ENCODE measurements at places on chromosomes 6 and 20.

- no peak for DNase-seq
Observed at GRCh38 chr6:155946860-155947259, 491.2 kb upstream of the NOX3 start.

- no peak for DNase-seq
Observed at GRCh38 chr6:121828146-121828886, 392.9 kb downstream of the GJA1 start.

DNA sequence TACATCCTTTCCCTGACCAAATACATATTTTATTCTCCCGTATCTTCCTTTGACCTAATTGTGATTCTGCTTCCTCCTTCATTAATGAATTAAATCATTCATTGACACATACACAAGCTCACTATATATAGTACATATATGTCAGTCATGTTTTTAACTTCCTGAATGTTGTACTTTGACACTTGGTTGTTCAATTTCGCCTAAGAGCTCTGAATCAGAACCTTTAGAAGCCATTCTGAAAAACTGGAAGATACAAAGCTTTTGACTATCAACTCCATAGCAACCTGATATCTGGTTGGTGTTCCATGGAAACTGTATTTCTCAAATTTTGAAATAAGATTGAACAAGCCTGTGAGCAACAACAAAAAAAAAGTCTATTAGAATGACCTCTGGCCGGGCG, 27.3 kb upstream of the HFE start:
- no peak for DNase-seq

DNA sequence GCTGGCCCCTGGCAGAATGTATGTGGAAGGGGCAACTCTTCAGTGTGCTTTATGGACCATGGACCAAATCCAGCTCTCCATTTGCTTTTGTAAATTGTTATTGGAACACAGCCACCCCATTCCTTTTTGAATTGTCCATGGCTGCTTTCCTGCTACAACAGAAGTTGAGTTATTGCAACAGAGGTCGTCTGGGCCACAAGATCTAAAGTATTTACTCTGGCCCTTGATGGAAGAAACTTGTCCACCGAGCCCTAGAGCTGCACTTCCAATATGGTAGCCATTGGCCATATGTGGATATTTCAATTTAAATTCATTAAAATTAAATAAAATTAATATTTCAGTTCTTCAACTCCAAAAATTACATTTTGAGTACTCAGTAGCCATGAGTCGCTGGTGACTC, 543.5 kb downstream of the PTPRT start:
- no peak for DNase-seq

DNA sequence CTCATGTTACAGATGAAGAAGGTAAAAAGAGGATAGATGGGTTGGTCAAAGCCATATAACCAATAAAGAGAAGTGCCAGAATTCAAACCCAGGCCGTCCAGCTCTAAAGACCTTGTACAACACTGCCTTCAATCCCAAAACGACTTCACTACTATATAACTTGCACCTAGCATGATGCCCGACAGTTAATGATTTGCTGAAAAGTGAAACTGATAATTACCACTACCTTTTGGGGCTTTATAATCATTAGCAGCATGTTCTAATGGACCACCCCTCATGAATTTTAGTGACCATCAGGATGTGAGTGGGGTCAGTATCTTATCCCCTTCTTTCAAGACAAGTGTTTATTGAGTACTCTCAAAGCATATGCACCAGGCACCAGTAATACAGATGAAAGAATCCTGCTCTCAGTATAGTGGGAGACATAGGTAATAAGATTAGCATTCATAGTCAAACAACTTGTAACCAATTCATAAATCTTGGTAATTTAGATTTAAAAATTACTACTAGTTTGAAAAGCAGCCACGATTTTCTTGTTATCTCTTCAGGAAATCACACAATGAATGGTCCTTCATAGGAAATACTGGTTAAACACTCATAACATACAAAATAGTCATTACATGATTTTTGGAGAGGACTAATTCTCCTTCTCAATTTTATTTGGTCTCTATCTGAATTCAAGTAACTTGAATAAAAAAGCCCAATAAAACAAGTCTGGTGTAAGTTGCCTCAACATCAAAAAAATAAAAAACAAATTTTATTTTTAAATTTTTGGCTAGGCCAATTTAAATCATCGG, 98.0 kb downstream of the EPB41L2 start:
- no peak for DNase-seq

DNA sequence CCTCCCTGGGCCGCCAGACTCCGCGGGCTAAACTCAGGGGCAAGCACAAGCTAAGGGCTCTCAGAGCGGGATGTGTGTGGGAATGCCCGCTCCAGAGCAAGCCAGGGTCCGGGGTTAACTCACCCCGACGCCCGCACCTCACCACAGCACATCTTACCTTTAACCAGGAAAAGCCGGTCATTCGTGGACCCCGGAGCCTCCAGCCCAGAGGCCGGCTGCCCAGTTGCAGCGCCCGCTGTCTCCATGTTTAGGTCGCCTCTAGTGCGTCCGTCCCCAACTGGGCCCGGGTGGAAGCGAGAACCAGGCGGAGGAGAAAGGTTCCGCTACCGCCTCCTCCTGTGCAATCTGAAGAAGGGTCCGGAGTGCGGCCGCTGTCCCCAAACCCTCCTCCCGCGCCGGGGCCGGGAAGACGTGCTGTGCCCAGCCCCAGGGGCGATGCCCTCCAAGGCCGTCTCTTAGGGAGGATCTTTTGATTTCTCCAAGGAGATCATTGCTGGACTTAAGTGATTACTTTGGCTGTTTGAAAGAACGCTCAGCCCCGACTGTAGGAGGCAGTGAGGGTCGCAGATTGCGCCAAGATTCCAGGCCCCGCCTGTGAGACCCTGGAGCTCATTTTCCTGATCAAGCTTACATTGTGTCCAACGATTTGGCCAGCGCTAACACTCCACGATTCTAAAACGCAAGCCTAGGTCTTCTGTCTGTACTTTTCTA, at the start of gene TMEM242:
Gene TMEM242, minus strand, starts transcription at position 265 of the 711 bp plus-strand sequence. Its CDS starts 20 bp downstream, at position 245.
- DNase-seq: no peak

- DNase-seq: no peak
Observed at GRCh38 chr6:113011389-113011788, 664.3 kb downstream of the RFPL4B start.

GRCh38 chr6:136208783-136209182, 41.3 kb downstream of the MTFR2 start:
- no peak for DNase-seq

GRCh38 chr20:48309293-48309692, 518.5 kb downstream of the PREX1 start:
- DNase-seq: no peak

DNA sequence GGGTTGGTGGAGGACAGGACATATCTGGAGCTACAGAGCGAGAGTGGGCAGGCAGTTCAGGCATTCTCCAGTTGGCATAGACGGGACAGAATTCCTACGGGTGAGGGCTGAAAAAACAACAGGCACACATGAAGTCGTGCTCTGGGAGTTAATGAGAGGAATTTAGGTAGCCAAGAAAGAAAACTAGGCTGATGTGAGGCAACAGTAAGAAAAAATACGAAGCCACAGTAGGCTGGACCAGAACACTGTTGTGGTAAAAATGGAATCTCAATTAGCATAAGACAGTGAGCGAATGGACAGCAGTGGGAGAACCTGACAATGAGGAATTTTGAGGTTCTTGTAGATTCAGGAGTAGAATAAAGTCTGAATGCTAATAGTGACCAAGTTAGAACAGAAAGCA, 488.1 kb upstream of the AGPAT4 start:
- DNase-seq: no peak
